H9 (cell line): ENCODE measurements at places on chromosomes 2 and 18.
A peak's percentile ranks its signal among the peaks of the same experiment; 100 is the strongest.

DNA sequence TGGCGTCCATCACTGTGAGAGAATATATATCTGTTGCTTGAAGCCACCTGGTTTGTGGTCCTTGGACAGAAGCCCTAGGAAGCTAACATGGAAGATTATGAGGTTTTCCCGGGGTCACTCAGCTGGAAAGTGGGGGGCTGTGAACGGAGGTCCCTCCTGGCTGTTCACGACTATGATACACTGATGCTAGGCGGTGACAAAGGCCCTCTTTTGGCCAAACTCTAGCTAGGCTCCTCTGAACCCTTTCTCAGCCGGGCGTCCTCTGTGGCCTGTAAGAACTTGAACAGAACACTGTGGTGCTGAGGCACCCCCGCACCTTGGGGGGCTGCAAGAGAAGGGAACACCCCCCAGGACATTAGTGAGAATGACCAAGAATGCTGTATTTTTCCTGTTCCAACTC, 164.6 kb downstream of the TFCP2L1 start:
- no peak for DNase-seq

GRCh38 chr2:69088466-69088865, 75.5 kb downstream of the ANTXR1 start:
- no peak for DNase-seq

DNA sequence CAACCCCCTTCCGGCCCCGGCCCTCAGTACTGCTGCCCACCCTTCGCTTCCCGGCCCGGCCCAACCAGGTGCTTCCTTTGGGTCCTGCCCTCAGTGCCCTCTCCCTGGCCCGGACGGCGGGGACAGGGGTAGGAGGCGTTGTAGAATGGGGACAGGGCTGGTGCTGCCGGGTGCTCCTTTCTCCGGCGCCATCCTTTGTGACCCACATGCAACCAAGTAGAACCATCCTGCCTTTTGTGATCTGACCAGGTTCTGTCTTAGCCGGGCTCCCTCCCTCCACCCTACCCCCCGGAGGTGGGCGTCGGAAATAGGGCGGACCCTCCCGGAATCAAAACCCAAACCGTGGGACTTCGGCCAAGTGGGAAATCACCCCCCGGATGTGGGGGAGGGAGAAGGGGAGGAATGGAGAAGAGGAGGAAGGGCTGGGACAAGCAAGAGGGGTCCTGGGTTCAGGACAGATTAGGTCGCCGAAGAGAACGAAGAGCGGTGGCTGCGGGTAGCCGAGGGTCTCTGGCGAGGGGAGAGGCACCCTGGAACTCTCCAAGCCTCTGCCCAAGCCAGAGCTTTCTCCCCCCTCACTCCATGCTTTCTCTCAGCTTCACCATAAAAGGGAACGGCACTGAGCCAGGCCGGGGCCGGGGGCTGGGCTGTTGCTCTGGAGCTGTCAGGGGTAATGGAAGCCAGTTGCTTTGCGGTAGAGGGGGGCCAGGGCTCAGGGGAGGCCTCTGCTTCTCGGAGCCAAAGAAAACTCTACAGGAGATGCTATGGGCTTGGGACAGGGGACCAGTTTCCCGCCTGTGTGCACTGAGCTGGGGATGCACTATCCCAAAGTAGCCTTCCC, 756 bp upstream of the OST4 start:
- peak; percentile 79 for DNase-seq

DNA sequence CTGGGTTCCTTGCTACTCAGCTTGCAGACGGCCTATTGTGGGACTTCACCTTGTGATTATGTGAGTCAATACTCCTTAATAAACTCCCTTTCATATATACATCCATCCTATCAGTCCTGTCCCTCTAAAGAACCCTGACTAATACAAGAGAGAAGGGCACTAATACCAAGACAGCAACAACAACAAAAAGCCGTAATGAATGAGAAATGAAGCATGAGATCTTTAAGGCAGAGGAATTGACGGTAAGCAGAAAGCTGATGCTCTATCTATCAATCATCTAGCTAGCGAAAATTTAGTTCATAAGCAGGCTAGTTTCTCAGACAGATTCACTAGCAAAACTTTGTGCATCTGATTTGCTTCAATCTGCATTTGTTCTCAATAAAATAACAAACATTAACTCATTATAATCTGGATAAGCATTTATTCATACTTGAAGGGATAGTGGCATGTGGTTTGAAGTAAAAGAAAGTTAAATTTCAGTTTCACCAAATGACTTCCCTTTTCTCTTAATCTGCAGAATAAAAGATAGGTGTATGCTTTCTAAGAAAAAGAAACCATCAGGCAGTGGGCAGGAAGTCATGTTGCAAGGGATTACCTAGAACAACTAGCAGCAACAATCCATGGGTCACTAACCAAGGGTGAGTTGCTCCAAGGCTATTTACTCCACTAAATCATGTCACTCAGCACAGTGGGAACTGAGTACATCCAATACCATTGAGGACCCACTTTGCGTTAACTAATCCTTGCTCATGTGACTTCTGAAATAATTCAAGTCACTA, 376.5 kb downstream of the TMEM182 start:
- no peak for DNase-seq

- peak; percentile 97 for DNase-seq
These were observed 16.8 kb upstream of the HES6 start for GRCh38 chr2:238256594-238257104.

GRCh38 chr2:208415897-208416296, 9.3 kb downstream of the PTH2R start:
- DNase-seq = no peak

- DNase-seq = no peak
These were observed 85.2 kb downstream of the SLC4A10 start for GRCh38 chr2:161709428-161709827.

- peak; percentile 74 for DNase-seq
These were observed 222.2 kb downstream of the C1D start for GRCh38 chr2:67840460-67841068.

DNA sequence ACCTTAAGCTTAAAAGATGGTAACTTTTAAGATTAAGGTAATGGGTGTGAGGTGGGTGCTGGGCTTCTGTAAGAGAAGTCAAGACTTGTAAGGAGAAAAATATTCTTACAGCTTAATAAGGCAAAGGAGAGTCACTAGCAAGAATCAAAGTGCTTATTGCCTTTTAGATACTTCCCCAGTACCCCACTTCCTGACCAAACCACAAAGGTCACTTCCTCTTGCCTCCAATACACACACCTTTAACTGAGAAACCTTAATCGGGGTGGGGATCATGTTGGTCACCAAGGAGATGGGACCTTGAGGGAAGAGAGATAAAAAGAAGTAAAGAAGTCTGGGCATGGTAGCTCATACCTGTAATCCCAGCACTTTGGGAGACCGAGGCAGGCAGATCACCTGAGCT, 10.6 kb upstream of the ATG16L1 start:
- no peak for DNase-seq

DNA sequence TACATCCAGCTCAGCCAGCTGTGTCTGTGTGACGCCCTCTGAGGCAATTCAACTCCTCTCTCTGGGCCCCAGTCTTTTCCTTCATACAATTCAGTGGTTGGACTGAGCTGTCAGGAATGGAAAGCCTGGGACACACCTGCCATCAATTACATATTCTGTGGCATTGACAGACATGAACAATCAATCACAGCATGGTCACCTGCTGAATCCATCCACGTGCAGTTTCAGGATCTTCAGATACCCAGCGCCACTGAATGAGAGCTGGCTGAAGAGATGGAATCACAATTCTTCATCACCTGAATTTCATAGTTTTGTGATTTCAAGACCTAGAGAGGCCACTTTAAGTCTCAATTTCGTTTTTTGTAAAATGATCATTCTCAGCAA, 5.1 kb downstream of the ADRA2B start:
- no peak for DNase-seq

GRCh38 chr2:172561270-172561669, 5.4 kb downstream of the PDK1 start:
- no peak for DNase-seq

GRCh38 chr2:85393836-85394235, 16.3 kb downstream of the CAPG start:
- DNase-seq = no peak

- DNase-seq = no peak
These were observed 11.9 kb downstream of the GRP start for GRCh38 chr18:59231877-59232276.

- peak; percentile 56 for DNase-seq
These were observed 100.1 kb downstream of the HRH4 start for GRCh38 chr18:24560511-24560981.

DNA sequence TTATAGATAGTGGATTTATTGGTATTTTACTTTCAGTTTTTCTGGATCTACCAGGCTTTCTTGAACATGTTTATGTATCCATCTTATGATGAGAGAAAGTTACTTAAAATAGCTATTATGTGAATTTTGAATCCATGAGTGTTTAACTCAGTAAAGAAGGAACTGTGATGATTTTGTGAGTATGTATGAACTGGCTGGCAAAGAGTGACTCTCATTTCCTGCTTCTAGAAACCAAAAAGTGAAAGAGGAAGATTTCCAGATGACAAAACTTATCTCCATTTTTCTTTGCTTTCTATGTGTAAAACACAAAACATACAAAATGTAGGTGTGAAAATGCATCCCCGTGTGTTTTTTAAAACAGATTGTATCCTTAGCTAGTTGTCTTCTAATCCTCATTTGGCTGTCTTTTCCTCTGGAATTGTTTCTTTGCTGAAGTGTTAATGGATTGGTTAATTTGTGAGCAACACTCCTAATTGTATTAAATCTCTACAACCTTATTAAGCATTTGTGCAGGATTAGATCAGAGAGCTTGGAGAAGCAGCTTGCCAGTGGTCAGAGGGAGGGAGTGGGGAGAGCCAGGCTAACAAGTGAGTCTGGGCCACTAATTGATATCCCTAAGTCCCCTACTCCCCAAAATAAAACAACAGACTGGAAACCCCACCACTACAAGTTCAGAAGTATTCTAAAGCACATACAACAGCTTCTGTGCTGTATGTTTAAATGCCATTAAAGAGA, 23.9 kb downstream of the PTPRM start:
- DNase-seq = no peak

- no peak for DNase-seq
These were observed 136.0 kb upstream of the GLI2 start for GRCh38 chr2:120599656-120600055.

- no peak for DNase-seq
These were observed 25.0 kb upstream of the RAPGEF4 start for GRCh38 chr2:172710584-172711047.

DNA sequence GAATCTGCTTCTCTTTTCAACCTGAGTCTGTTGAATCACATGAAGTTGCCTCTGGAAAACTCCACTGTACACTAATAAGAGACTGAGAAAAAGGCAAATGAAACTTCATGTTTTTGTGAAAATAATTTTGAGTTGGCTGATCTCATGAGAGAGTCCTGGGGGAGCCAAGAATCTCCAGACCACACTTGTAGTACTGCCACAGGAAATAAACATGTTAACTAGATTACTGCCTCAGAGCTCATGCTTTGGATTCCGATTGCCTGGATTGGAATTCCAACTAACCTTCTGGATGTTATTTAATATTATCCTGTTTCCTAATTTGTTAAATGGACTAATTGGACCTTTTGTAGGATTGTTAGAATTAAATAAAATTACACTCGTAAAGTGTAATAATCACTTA, 25.2 kb downstream of the NUP35 start:
- no peak for DNase-seq

- DNase-seq = no peak
These were observed 2.4 kb downstream of the GLS start for GRCh38 chr2:190882856-190883582.

DNA sequence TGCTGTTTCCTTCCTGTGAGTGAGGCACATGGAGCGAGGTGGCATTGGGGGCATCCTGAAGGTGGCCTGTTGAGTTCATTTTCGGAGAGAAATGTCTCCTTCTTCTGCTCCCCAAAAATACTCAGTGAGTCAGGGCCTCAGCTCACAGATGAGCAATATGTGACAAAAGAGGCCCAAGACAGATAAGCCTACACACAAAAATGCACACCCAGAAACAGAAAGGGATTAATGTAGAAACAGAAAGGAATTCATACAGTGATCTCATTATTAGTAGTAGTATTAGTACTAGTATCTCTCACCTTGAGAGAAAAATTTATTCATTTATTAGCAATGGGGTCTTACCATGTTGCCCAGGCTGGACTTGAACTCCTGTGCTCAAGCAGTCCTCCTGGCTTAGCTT, 5.1 kb downstream of the GPR75 start:
- DNase-seq = no peak

DNA sequence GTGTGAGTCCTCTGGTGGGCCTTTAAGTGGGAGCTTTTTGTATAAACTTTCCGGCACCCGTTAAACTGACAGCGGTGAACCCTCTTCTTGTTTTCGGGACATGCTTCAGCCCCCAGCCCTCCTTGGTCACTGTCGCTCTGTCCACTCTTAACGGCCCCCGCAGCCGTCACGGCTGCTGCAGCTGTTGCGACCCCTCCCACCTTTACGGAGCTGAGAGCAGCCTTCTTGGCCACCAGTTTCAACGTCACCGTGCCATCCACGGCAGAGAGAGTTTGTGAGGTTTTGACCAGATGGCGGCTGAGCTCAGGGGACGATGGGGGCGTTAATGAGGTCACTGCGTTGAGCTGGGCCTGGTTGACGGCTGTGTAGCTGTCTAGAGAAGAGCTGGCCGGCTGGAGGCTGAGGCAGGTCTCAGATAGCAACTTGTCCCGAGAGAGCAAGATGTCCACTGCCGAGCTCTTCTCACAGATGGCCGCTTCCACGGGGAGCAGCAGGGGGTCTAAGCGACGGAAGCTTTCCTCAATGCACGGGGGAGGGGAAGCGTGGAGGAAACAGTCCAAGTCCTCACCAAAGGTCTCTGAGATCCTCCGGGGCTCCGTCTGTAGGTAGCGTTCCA, 41.9 kb downstream of the KLF7 start:
- DNase-seq = no peak

DNA sequence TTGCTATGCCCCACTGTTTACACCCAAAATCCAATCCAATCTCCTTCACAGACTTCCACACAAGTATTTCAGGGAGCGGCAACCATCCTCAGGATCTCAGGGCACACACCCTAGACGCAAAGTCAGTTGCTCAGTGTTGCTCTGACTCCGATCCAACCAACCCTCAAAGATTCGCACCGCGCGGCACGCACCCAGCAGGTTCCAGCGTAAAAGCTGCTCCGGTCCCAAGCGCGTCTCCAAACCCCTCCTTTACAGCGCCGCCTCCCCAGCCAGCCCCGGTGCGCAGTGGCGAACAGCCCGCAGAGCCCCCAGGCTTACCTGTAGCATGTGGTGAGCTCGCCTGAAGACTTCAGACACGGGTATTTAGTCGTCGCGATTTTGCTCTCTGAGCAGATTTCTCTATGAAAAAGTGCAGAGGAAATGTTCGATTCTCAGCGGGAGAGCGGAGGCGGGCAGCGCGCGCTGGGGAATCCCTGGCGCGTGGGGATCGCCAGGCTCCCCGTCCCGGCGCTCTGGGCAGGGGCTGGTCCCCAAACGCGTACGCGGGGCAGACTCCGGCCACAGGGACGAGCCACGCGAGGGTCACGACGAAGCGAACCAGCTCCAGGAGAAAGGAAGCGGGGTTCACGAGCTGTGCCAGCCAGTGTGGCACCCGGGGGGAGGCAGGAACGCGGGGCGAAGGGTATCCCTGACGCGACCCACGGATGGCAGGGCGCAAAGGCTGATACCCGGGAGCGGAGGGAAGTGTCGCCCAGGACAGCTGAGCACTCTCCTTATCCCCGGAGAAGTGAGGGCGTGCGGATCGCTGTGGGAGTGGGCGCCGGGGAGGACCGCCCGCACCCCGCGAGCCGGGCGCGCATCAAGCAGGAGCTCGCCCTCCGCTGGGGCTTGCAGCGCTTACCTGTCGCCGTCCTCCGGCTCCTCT, 650 bp downstream of the CCBE1 start:
- peak; percentile 74 for DNase-seq
